ENCODE measurements at places on chromosomes 13 and 19.
A peak's percentile ranks its signal among the peaks of the same experiment; 100 is the strongest.

- DNase-seq = no peak
Observed at GRCh38 chr13:52599848-52600603, 42.2 kb upstream of the HNRNPA1L2 start.

DNA sequence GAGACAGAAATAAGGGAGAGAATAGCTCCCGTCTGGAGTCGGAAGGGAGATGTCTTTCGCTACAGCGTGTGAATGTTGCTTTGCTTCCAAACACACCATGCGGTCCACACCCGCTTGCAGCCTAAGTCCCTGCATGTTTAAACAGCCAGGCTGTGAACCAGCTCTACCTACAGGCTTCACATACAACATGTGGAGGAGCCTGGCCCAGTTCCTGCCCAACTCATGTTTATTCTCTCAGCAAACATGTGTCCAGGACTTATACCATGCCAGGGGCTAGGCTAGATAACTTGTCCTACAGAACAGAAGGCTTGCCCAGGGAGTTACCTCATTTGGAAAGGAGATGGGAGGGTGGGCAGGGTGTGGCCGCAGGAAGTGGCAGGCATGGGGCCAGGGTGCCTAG is 181.5 kb downstream of the FOXO1 start:
- no peak for DNase-seq

DNA sequence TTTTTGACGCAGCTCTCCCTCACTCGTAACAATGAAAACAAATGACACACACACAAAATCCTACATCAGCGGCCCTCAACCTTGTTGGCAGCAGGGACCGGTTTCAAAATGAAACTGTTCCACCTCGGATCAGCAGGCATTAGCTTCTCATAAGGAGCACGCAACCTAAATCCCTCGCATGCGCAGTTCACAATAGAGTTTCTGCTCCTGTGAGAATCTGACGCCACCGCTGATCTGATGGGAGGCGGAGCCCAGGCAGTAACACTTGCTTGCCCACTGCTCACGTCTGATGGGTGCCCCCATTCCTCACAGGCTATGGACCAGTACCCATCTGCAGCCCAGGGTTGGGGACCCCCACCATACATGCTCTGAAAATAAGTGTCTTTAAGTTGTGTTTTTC is 43.4 kb downstream of the DHRS12 start:
- DNase-seq = no peak

GRCh38 chr13:85383291-85383690 is 415.9 kb downstream of the SLITRK6 start:
- DNase-seq = no peak

- no peak for DNase-seq
Observed at GRCh38 chr19:56158170-56158757, 17.2 kb downstream of the ZNF444 start.

DNA sequence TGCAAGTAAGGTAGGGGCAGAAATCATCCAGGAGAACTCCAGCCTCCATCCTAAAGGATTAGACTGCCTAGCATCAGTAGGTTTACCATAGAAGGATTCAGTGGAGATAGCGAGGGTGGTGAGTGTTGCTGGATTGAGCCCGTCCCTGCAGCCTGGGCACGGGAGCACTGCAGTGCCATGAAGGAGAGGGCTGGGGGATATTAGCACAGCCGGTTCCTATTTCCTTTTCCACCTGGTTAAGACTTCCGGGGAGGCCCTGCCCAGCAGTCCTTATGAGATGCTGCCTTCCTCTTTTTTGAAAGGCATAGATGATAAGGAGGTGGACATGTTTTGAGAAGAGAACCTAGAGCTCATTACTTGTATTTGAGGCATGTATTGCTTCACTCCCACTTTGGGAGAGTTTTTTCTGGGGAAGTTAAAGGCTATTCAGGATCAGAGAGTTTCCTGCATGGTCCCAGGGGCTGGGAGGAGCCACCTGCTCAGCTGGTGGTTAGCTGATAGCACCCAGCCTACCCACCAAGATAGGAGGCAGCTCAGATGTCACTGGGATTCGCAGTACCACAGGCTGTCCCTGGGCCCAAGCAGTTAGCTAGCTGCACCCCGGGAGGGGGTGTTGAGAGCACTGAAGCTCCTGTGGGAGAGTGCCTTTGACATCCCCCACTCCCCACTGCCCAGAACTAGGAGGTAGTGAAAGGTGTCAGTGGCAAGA is 17.2 kb downstream of the ACTN4 start:
- no peak for DNase-seq

- DNase-seq = no peak
Observed at GRCh38 chr13:50995854-50996253, 86.3 kb downstream of the RNASEH2B start.

GRCh38 chr13:86585835-86586234 is 786.6 kb upstream of the SLITRK6 start:
- no peak for DNase-seq

GRCh38 chr19:56253737-56254136 is 18.8 kb upstream of the EDDM13 start:
- peak; percentile 20 for DNase-seq
